HCEC 1CT (cell line): ENCODE measurements at places on chromosomes 12 and 14.

GRCh38 chr14:53338192-53338591 lies 185.1 kb upstream of the DDHD1 start:
- peak; percentile 36 for DNase-seq

- DNase-seq = no peak
Measured at GRCh38 chr12:82596483-82596882, 90.2 kb upstream of the TMTC2 start.

DNA sequence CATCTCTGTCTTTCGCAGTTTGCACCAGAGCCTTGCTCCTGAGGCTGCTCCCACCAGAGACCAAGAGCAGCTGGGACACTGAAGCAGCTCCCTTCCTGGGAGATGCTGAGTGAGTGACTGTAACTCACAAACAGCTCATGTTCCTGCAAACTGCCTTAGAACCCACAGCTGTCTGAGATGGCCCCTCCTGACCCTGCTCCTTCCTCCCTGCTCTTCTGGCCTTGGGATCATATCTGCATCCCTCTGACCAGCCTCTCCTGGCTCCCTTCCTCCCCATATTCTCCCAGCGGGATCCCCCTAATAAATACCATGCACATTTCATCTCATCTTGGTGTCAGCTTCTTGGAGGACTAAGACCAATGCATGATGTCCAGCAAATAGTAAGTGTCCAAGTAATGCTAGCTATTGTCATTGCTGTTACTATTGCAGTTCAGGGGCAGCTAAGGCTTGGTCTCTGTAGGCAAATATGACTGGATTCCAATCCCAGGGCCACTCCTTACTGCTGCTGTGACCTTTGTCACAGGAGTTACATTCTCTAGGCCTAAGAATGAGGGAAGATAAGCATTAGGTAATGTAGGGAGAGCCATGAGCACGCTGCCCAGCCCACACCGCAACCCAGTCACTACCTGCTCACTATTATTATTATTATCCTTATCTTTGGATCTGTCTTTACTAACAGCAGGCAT lies 47.9 kb downstream of the SYNE3 start:
- no peak for DNase-seq

DNA sequence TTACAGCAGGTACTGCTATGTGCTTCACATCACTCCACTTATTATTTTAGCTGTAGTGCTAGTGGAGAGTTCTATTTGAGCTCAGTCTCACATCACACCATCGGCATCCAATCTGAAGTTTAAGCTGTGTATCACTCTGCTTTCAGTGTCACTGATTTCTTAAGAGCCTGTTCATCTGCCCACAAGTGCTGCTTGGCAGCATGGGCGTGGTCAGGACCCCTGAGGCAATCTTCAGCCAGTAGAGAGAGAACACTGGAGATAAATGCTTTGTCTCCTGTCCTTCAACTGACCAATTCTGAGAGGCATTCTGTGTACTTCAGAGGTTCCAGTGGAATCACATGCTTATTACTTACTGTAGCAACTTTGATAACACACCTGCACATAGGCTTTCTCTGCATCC lies 728.8 kb downstream of the RPS29 start:
- DNase-seq = no peak

- DNase-seq = no peak
Measured at GRCh38 chr14:50795909-50796308, 35.1 kb downstream of the NIN start.

DNA sequence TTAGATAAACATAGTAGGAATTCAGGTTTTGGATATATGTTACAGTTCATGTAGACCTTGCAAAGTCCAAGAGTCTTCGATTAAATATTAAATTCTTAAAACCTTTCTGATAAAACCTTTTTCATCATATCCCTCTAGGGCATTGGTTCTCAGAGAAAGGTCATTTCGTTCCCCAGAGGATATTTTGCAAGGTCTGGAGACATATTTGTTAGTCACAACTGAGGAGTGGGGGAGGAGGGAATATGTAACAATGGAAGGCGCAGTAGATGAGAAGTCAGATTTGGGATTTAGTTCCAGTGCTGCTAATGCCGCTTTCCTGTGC lies 5.3 kb downstream of the TMEM253 start:
- peak; percentile 32 for DNase-seq

GRCh38 chr12:113853491-113853890 lies 112.6 kb downstream of the RBM19 start:
- no peak for DNase-seq

DNA sequence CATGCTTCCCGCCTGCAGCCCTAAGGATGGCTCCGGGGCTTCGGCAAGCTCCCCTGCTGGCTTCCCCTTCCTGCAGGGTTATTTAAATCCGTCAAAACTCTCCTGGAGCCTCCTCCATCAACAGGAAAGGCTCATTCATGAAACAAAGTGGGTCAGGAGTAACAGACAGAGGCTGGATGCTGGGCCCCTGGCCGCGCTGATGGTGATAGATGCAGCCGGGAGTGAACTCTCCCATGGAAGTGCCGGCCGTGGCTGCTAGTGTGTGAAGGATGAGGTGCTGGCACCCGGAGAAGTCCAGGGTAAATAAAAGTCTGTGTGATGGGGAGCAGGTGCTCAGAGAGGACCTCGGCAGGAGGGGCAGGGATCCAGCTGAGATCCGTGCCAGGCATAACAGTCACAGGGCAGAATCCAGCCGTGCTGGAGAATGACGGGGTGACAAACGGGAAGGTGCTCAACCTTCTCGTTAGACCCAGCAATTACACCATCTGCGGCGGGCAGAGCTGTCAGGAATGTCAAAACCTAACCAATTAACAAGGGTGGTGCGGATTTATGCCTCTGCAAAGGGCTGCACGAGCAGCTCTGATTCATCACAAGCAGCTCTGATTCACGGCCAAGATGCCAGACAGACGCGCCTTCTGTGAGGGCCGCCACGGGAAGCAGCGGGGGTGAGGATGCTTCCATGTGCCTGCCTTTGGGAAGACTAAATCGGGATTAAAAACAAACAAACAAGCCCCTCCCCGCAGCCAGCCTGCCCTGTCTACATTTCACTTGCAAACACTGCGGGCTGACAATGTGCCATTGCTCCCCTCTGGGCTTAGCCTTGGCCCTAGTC lies 55.6 kb downstream of the SYNE3 start:
- peak; percentile 71 for DNase-seq

- DNase-seq = no peak
Measured at GRCh38 chr14:63282997-63283883, 35.5 kb downstream of the GPHB5 start.

DNA sequence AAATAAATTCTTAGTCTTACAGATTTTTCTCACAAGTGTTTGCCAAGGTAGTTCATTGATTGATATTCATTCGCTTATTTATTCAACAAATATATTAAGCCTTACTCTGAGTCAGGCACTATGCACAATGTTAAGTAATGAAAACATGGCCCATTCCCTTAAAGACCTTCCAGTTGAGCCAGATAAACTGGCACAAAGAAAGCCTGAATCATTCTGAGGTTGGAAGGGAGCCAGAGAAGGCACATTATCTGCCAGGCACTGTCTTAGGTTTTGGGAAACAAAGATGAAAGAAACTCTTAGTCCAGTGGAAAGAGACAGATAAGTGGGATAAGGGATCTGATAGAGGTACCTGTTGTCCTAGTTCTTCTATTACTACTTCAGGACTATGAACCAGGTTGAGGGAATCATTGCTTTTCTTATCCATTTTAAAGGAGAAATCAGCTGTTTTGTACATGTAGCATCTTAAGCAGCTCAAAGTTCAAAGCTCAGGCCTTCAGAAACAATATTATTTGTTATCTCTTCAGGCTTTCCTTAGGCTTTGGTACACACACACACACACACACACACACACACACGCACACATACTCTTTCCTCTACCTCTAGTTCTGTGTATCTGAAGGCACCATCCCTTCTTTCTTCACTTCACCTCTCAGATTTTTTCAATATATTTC lies 27.0 kb downstream of the PDE6H start:
- DNase-seq = peak; percentile 35

GRCh38 chr12:27733052-27733656 lies 22.5 kb downstream of the MRPS35 start:
- peak; percentile 56 for DNase-seq

DNA sequence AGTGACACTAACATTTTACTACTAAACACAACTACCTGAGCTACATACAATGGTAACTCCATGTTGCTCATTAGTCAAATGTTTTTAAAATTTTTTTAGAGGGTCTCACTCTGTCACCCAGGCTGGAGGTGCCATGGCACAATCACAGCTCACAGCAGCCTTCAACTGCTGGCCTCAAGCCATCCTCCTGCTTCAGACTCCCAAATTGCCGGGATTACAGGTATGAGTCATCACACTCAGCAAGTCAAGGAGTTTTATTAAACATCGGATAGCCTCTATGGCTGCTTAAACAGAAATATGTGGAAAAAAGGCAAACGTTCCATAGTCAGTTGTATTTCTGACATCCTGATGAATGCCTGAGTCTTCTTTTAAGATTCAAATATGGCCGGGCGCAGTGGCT lies 11.1 kb upstream of the NPFF start:
- peak; percentile 30 for DNase-seq

GRCh38 chr12:32512379-32512778 lies 113.0 kb downstream of the FGD4 start:
- no peak for DNase-seq
